ENCODE measurements at places on chromosomes 6 and 20.

- DNase-seq, result no peak
Measured at GRCh38 chr20:57621421-57622200, 1.4 kb upstream of the ZBP1 start.

DNA sequence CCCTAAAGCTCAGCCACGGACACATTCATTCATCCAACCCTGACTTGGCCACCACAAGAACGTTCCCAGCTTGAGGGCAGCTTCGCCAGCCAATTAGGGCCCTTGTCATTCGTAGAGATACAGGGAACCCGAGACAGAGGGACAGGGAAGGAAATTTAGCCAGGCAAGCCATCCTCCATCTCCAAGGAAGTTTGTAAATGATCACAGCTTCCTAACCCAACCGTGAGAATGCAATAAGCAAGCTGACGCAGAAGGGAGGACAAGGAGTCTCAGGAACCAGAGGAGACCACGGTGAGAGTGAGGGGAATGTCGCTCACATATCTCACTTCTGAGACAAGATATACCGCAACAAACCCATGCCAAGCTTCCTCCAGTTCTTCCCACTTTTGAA, 1.4 kb downstream of the TRAM2 start:
- DNase-seq, result no peak

- DNase-seq, result no peak
Measured at GRCh38 chr6:41733360-41733706, 2.1 kb downstream of the TFEB start.

GRCh38 chr20:62436692-62437091, 9.4 kb upstream of the RBBP8NL start:
- DNase-seq, result no peak

- no peak for DNase-seq
Measured at GRCh38 chr6:146985111-146985510, 219.1 kb upstream of the STXBP5 start.

GRCh38 chr6:43712579-43712978, 25.0 kb upstream of the MRPS18A start:
- DNase-seq, result no peak

GRCh38 chr6:158926414-158926813, 73.6 kb downstream of the RSPH3 start:
- DNase-seq, result no peak

DNA sequence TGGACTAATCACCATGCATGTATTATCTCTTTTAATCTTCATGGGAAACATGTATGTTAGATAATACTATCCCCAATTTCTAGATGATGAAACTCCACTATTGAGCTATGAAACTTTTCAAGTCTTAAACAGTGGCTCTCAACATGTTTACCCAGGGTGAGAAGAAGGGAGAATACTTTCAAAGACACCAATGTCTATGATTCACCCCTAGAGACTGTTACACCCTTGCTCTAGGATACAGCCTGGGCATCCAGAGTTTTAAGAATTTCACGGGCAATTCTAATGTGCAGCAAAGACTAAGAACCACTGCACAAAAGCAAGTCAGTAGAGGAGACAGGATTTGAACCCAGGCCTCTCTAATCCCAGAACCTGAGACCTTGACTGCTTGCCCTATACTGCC, 47.8 kb downstream of the GFOD1 start:
- no peak for DNase-seq

DNA sequence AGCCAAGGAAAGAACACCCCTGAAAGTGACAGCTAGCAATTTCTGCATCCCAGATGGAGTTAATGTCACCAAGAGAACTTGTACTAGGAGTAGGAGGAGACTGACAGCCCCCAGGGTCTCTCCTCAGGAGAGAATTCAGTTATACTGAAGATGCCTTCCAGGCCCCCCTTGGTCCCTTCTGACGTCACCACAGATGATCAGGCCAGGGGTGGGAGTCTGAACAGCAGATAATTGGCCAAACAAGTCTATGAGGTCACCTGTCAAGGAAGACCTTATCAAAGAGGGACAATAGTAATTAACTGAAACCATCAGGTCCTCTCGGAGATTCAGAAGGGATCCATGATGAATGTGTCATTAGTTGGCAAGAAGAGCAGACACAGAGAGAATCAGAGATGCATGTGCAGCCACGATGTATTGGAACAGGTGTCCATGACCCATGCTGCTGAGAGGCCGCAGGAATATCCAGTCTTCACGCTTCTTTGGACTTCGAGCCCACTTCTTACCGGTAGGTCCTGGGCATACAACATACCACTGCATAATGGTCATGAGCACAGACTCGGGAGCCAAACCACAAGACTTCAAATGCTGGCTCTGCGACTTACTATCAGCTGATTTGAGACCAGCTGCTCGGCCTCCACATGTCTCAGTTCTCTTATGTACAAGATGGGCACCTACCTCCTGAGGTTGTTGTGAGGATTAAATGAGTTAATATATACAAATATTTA, 10.2 kb downstream of the TRIM10 start:
- no peak for DNase-seq

DNA sequence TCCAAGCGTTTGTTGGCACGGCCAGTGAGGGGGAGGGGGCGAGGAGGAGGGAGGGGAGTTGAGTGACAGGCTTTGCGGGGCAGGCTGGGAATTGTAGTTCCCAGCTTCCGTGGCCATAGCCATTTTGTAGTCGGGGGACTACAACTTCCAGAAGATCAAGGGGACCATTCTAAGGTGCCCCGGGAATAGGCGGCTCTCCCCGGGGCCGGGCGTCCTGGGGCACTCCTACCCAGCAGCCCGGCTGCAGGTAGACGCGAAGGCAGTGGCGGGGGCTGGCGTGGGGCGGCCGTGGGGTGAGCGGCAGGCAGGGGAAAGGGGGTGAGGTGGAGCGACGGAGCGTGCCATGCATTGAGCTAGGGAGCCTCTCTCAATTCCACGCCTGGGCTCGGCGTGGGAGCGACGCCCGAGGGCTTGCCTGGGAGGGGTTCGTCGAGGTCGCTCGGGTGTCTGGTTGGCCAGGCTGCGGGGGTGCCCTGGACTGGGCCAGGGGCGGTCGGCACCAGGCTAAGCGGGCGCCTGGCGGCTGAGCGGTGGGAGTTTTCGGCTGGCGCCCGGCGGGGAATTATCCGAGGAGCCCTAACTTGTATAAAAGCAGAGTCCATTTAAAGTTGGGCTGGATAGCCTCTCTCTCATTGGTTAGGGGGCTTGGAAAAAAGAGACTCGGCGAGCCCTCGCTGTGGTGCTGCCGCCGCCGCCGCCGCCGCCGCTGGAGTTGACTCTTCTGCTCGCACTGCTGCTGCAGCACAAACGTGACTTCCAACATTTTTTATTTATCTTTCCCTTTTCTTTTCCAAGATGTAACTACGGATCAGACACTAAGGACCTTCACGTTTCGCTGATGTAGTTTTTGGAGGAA, at the start of gene JARID2:
TSS of gene JARID2 (plus strand) at position 709 of the 856 bp plus-strand sequence. CDS start 471 bp downstream, outside the sequence.
- peak; percentile 93 for DNase-seq

- DNase-seq, result no peak
Measured at GRCh38 chr6:146887447-146888077, 288.8 kb downstream of the ADGB start.

DNA sequence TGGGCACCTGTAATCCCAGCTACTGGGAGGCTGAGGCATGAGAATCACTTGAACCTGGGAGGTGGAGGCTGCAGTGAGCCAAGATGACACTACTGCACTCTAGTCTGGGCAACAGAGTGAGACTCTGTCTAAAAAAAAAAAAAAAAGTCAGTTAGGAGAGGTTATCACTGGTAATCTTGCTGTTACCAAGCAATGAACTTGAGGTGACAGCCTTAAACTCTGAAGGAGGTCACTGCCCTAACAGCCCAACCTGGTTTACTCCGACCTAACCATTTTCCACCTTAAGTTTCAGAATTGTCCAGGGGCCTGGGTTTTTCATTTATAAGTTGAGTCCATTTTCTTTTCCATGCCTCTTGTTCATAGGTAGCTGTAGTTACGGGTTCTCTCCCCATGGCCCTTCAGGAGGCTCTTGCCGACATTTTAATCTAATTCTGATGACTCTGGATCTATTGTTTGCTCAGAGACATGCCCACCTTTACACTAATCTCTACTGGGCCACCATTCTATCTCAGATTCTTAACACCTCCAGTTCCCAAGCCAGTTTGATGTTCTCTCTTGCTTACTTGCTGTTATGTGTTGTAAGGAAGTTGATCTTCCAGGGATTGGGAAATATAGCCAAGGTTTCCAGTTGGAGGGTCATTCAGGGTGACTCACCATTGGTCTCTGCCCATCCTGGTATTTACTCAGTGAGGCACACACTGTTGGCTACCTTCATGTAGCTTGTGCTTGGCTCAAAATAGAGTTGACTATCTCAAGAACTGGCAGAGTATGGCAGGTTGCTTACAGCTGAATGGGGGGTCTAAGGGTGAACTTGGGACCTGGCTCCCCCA, 29.1 kb downstream of the SHLD1 start:
- DNase-seq, result no peak

GRCh38 chr6:69832558-69832957, 33.8 kb upstream of the COL19A1 start:
- DNase-seq, result no peak

- DNase-seq, result no peak
Measured at GRCh38 chr20:42380287-42380686, 762.1 kb upstream of the CHD6 start.

DNA sequence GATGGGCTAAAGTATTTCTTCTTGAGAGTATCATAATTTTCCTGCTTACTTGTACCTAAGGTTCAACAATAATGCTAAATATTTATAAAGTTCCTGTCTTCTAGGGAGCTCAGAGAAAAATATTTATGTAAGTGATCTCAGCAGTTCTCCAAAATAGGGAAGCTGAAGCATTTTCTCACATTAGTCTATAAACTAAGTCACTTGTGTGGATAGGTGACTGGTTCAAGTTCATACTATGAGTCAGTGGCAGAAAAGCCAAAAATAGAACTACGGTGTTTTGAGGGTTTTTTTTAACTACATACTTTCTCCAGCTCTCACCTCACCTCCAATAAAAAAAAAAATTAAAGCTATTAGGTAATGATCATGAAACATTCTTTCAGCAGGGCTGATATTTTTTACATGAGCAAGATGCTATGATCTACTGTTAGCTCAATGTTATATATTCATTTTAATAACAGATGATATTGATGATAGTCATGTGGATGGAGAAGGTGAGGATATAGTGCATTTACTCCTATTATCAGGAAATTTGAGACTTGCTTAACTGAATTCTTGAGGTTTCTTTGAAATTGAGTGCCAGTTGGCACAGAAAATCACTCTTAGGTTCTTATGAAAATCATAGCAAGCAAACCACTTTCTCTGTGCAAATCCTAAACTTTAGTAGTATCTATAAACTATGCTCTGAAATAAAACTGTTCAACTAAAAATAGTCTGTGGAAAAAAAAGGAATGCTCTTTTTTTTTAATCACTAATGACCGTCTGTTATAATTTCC, 4.1 kb upstream of the MOXD1 start:
- DNase-seq, result no peak

- no peak for DNase-seq
Measured at GRCh38 chr6:105850261-105851112, 235.6 kb upstream of the PRDM1 start.

GRCh38 chr20:63309261-63310071, 16.5 kb downstream of the COL20A1 start:
- no peak for DNase-seq

GRCh38 chr6:126143761-126144251, 157.5 kb downstream of the TRMT11 start:
- no peak for DNase-seq

GRCh38 chr20:61789329-61789728, 276.4 kb downstream of the TAF4 start:
- DNase-seq, result no peak

GRCh38 chr6:50380406-50381098, 330.8 kb upstream of the DEFB112 start:
- DNase-seq, result no peak

- DNase-seq, result no peak
Measured at GRCh38 chr20:25019381-25020155, 27.0 kb upstream of the APMAP start.
